ENCODE measurements at places on chromosomes 5 and 9. TPM values are rescaled to one million over a fixed set of nuclear protein-coding genes. Genes with fewer than 3 reads are reported as not detected.

CD74 gene
- total RNA-seq: 3.2 TPM

GMCL2 gene
- total RNA-seq: not detected

KIF4B gene
- not detected for total RNA-seq

SPINK4 gene
- not detected for total RNA-seq

CARD6 gene
- 11.4 TPM for total RNA-seq

ARSI gene
- 7.2 TPM for total RNA-seq

DND1 gene
- not detected for total RNA-seq

MAP3K1 gene
- total RNA-seq: 3.5 TPM

DMRTA1 gene
- total RNA-seq: 0.12 TPM

HMGCR gene
- 78.7 TPM for total RNA-seq

GPX3 gene
- 133 TPM for total RNA-seq

PTPDC1 gene
- total RNA-seq: 5.4 TPM

SOHLH1 gene
- not detected for total RNA-seq

SEMA5A gene
- 5.3 TPM for total RNA-seq

BTNL8 gene
- 1.2 TPM for total RNA-seq

ADRA1B gene
- total RNA-seq: 10.6 TPM

SPATA6L gene
- total RNA-seq: 1.0 TPM

UQCRQ gene
- 113 TPM for total RNA-seq

PARP8 gene
- 0.68 TPM for total RNA-seq

HRH2 gene
- 1.6 TPM for total RNA-seq
